ENCODE measurements at places on chromosomes 1 and 21.

- DNase-seq = peak; percentile 49
These were observed 41.0 kb downstream of the KCND3 start for GRCh38 chr1:111948209-111949171.

DNA sequence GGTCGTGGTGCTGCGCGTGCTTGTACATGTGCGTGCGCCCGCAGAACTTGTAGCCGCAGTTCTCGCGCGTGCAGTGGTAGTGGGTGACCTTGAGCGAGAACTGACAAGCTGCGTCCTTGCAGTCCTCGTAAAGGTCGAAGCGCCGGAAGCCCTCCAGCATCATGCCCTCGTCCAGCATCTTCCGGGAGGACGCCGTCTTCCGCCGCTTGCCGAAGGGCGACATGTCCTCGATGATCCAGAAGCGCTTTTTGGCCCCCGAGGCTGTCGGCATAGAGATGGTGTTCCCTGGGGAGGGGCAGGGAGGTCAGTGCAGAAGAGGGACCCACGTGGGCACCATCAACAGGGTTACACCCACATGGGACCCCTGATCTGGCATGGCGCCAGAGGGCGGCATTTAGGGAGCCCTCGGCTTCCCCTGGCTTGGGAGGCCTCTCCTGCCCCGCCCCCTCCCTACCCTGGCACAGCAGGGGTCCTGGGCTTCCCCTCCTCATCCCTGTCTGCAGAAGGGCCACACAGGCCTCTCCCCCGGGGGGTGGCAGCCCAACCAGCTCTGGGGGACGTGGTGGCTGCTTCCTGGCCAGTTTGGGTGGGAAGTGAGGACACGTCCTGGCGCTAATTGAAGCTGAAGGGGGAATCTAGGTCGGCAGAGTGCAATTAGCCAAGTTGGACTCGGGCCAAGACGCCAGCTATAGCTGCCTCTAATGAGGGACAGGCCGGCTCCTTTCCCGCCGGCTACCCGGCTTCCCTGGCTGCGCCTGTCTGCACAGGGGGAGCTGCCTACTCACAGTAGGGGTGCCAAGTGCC lies 156.5 kb downstream of the CASZ1 start:
- DNase-seq = no peak

GRCh38 chr1:155897746-155898145 lies 13.4 kb downstream of the RIT1 start:
- DNase-seq = no peak

GRCh38 chr1:34847094-34847493 lies 12.5 kb downstream of the SMIM12 start:
- DNase-seq = no peak

GRCh38 chr1:203317429-203318228 lies 12.3 kb downstream of the BTG2 start:
- no peak for DNase-seq

DNA sequence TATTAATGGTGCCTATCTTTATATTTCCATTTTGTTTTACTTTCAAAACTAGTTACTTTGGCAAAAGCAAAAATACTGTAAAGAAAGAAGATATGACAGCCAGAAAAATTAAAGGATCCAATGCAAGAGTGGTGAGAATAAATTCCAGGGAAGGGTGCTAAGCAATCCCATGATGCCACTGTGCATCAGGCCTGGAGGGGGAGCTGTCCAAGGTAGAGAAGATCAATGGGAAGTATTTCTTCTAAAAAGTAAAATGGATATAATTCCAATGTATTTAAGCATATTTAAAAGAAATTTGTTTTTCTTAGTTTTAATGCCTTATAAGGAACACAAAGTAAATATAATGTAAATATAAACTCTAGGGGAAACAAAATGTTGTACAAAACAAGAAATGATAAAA lies 1382.2 kb upstream of the B3GALT2 start:
- DNase-seq = no peak

GRCh38 chr1:155860970-155861510 lies 1.7 kb downstream of the SYT11 start:
- no peak for DNase-seq

DNA sequence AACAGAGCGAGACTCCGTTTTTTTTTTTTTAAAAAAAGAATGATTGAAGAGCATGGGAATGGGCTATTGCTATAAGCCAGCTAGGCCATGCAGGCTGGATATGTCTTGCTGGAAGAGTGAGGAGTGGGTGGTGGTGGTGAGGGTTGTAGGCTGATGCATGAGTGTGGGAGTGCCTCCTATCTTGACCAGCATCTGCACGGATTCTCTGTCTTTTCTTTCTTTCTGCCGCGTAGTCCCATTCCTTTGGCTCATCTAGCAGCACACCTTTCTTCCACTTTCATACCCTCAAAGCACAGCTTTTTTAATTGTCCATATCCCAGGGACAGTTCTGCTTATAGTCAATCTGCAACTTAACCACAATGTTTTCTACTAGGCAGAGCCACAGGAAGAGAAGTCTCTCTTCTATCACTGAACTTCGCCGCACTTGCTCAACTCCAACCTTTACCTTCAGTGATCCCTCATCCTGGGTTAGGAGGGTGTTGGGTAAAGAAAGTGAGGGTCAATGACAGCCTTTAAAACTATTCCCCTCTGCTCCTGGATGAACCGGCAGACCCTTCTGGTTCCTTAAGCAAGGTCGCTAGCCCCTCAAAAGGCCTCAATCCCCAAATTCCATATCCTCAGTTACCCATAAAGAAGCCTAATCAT lies 15.2 kb downstream of the ADCY10 start:
- no peak for DNase-seq

DNA sequence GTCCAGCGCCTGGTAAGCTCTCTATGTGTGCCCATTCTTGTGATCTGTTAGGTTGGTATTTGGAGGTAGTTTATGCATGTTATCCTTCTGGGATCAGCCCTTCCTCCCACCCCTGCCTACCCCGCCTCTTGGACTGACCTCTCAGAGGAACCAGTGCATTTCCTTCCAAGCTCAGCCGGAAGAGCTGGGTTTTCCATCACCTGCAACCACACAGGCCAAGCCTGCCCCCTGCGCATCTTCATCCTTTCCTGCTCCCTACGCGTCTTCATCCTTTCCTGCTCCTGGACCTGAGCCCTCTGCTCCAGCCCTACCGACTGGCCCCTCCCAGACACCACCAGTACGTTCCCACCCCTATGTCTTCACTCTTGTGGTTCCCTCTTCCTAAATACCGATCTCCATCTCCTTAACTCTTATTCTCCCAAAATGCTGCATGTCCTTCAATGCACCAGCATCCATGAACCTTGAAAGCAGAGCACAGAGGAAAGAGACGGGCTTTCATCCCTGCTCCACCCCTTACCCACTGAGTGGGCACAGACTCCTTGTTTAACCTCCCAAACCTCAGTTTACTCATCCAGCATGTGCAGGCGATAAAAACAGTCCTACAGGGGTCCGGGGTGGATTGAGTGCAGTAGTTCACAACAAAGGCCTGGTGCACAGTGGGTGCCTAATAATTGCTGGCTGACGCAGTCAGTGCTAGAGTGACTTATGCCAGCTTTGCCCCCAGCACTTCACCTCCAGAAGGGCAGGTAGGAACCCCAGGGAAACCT lies 526.3 kb downstream of the MATN1 start:
- DNase-seq = no peak
